Activated naive CD8-positive, alpha-beta T cell treated with anti-CD3 and anti-CD28 coated beads, Interleukin-2, amount 10 ng/mL, durations not matched to agents 7 days and 5 days (primary cell): ENCODE measurements at places on chromosomes 6 and 20. TPM values are rescaled to one million over a fixed set of nuclear protein-coding genes. Genes with fewer than 3 reads are reported as not detected.
A peak's percentile ranks its signal among the peaks of the same experiment; 100 is the strongest.

DNA sequence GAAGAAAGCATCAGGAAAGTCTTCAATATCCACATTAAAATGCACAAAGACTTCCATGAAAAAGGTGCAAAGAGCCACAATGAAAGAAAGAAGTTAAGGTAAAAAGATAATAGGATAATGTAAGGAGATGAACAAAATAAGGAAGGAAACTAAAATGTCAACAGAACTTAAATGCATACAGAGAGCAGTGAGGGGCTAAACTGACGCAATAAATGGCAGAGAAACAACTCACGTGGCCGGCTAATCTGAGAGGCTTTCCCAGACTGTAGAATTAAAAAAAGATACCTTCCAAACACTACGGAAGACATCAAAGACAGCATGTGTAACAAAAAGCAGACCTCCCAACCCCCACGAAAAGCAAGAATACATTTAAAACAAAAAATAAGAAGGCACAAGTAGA, 73.7 kb downstream of the GMDS start:
- DNase-seq: no peak

- no peak for DNase-seq
These were observed 88.9 kb upstream of the NT5E start for GRCh38 chr6:85360794-85361642.

DNA sequence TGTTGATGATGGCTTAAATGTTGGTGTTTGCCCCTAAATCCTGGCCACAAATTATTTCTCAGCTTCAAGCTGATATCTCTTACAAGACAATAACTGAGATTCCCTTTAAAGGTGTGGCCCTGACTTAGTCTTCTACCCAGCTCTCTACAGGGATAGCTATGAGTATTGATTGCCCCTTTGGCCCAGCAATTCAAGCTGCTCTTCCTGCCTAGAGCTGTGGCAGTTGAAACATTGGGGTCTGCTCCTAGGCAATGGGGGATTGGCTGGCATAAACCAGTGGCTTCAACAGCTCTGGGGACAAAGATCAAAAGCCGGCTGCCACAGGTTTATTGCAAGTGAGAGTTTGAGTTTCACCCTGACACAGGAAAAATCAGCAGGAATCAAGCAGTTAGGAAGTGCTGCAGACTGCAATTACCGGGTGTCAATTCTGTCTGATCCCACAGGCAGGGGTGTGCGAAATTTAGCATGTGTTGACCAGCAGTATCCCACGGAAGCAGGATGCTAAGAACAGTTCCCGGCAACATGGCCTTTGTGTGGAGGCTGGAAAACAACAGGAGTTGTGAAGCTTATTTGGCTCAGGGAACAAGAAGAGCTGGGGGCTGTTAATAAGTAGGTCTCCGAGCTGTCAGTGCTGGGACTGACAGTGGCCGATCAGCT, 66.2 kb upstream of the IYD start:
- DNase-seq: no peak

GRCh38 chr6:40587240-40588069, at the start of gene LRFN2:
Gene LRFN2 (minus strand): TSS chr6:40587364.
- peak; percentile 84 for DNase-seq

DNA sequence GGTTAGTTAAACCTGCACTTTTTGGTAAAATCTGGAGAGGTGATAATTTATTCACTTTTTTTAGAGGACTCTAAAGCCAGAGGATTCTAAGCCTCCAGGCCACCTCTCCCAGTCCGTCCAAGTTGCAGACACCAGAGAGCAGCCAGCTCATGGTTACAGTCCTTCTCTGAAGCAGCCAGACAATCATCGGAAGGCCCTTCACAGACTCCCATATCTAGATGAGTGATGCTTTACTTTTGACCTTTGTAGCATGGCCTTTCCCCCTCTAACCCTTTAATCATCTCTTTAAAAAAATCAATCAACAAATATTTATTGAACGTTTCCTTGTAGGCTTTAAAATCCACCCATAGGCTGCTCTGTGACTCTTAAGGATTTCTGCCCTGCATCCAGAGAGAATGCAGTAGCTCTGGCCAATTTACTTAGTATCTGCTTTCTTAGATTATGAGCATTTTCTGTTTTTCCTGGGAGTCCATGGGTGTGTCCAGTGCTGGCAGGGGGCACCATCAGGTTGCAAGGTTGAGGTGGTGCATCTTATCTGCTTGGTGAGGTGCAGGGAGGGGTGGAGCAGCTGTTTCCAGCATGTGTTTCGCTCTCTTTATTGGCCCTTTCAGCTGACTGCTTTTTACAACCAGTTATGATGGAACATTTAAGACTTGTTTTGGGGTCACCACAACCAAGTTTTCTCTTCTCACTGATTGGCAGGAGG, 58.6 kb downstream of the JARID2 start:
- DNase-seq: no peak

- no peak for DNase-seq
These were observed 8.8 kb upstream of the FBXO30 start for GRCh38 chr6:145823328-145823944.

- no peak for DNase-seq
These were observed 471.8 kb downstream of the COL12A1 start for GRCh38 chr6:74733830-74734620.

DNA sequence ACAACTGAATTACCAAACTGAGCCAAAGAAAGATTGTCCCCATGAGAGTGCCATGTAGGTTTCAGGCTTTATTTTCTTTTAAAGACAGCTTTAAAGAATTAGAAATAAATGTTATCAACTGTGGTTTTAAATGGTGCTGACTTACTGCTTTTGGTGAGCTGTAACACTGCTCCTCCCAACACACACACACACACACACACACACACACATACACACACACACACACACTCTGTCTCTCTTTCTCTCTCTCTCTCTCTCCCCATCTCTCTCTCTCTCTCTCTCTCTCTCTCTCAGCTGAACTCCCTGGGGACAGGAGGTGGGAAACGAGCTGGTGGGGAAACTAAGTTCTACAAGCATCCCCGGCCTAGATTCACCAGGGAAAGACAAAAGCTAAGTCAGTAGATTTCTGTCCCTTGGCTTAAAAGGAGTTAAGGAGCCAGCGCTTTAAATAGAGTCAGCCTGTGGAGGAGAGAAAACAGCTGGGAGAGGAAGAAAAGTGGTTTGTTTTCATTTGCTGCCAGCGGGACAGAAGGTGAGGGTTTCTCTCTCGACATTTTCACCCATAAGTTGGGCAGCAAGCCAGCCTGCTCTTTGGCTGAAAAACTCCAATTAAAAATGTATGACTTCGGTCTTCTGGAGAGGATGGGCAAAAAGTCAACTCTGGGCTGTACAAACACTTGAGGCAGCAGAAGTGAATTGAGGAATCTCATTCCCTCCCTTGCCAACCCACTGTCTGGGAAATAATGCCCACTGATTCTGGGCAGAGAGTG, 27.4 kb downstream of the CBLN4 start:
- DNase-seq: no peak

DNA sequence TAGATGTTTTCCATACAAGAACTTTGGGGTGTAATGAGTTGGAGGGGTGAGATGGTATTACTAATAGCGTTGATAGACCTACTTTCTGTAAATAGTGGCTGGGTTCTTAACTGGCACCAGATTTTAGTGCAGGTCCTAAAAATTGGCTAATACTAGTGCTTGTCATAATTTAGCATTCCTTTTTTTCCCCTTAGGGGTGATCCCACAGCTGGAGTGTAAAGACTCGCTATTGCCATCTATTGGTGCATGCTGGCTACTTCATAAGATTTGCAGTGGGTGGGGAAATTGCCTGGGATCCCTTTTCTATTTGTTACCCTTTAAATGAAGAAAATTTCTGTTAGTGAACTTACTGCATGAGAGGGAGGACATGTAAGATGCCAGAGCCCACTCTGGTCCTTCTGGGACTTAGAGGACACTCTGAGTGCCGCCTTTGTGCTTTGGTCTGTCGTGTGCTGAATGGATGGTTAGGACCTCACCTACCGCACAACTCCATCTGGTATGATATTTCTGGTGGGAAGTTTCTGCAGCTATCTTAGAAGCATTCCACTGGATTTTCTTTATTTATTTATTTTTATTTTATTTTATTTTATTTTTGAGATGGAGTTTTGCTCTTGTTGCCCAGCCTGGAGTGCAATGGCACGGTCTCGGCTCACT, 195.5 kb downstream of the JARID2 start:
- DNase-seq: no peak

Gene CRISP2
- not detected for total RNA-seq

Gene STMND1
- not detected for total RNA-seq

Gene MICAL1
- 80.4 TPM for total RNA-seq

Gene TPMT
- 5.3 TPM for total RNA-seq
